Glutamatergic neuron (in vitro differentiated cells): ENCODE measurements at places on chromosomes 1 and 21.

GRCh38 chr1:45499415-45499769, 481 bp downstream of the CCDC163 start:
- H3K36me3 ChIP-seq = peaks cover 10% of the 10 kb centered on the region
- peak overlapping the region; percentile 98 for H3K4me3 ChIP-seq
- H3K4me1 ChIP-seq = peaks cover 23% of the 10 kb centered on the region
- H3K27ac ChIP-seq = peak overlapping the region; percentile 83

DNA sequence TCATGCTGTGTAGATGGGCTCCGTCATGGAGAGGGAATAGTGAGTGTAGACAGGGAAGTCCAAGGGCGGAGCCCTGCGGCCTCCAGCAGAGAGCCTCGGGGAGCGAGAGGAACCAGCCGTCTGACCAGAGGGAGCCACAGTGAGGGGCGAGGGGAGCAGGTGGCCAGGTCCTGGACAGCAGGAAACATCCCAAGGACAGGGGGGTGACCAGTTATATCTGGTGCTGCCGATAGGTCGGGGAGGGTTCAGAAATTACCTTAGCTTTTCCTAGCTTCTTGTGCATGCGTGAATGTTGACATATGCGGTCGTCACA, 46.5 kb downstream of the TRAPPC10 start:
- peaks cover 42% of the 10 kb centered on the region for H3K4me1 ChIP-seq
- H3K27me3 ChIP-seq = peaks cover 4% of the 10 kb centered on the region
- DNase-seq = no peak
- peak overlapping the region; percentile 35 for H3K4me3 ChIP-seq
- H3K27ac ChIP-seq = peak overlapping the region; percentile 86

GRCh38 chr1:158809862-158810261, 21.3 kb upstream of the MNDA start:
- no peak overlapping the region for H3K4me3 ChIP-seq
- H3K27me3 ChIP-seq = no peaks in the 10 kb centered on the region
- no peaks in the 10 kb centered on the region for H3K4me1 ChIP-seq
- no peak overlapping the region for H3K27ac ChIP-seq
- H3K36me3 ChIP-seq = no peaks in the 10 kb centered on the region

DNA sequence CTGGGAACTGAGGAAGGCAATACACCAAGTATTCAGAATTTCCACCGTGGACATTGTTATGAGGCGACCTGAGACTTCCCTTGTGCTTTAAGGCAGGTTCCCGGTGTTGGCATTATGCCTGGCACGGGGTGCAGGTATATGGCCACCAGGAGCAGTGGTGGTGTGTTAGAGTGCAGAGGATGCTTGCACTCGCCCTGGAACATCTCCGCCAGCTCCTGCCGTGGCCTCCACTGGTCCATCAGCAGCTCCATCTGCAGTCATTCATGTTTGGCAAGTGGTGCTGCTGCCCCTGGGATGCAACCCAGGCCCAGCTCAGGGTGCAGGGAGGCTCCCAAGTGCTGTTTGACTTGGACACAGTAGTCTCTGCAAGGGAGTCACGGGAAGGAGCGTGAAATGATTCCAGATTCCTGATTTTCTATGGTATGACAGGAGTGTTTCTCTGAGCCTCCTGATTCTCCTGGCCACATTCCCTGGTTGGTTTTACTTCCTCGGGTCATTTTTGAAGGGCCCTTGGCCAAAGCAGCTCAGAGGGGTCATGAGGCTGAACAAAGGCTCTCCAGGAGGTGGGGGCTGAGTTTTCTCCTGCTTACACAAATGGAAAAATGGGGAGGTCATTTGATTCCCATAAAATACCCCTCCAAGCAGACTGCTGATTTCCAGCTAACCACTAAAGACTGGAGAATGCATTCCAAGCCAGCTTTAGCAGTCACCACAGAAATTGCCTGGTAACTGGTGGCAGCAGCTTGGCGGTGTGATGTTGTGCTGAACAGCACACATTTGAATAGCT, 60.4 kb upstream of the PSEN2 start:
- peaks cover 5% of the 10 kb centered on the region for H3K27me3 ChIP-seq
- H3K4me1 ChIP-seq = peaks cover 5% of the 10 kb centered on the region
- H3K4me3 ChIP-seq = no peak overlapping the region

DNA sequence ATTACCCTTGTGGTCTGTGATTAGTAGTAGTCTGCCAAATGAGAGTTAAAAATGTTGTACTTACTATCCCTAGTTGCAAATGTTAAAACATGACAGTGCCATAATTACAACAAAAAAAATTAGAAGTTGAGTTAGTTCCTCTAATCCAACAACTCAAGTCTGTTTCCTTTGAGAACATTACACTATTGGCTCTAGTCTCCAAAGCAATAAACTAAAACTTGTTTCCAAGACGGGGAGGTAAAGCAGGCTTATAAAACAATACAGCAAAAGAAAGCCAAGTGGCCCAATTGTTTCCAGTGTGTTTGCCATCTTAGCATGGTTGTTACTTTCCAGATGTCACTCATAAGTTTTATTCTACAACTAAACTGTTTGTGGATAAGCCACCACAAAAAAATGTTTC, 11.6 kb downstream of the KYAT3 start:
- no peak overlapping the region for H3K27ac ChIP-seq
- H3K36me3 ChIP-seq = peaks cover 8% of the 10 kb centered on the region
- no peak for DNase-seq
- H3K4me1 ChIP-seq = no peaks in the 10 kb centered on the region

DNA sequence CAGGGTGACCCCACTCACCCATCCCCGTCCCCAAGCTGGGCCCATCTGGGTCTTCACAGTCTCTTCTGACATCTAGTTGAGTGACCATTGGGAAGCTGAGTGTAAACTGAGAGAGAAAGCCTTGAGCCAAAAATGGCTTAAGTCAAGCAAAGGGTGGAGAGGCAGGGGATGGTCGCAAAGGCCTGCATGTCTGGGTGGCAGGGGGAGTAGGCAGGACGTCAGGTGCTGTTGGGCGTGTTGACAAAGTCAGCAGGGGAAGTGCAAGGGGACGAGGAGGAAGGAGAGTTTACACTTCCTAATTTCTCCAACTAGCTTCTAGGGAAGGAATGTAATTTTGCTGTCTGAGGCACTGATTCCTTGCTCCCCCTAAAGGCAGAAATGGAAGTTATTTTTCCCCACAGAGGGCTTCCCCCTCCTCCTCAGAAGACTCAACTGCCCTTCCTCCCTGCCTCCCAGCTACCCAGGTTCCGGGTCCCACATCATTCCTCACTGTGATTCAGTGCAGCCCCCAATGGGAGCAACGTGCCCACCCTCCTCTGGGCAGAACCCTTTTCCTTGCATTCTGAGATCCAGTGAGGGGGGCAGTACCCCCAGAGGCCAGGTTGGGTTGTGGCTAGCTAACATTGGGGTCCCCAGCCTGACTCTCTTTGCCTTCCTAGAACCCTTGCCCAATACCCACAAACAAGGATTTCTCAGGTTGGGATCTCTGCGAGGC, 1.2 kb upstream of the ADORA1 start:
- no peaks in the 10 kb centered on the region for H3K36me3 ChIP-seq
- DNase-seq = no peak

- DNase-seq = no peak
- peaks cover 8% of the 10 kb centered on the region for H3K4me1 ChIP-seq
- peaks cover 2% of the 10 kb centered on the region for H3K27me3 ChIP-seq
- no peak overlapping the region for H3K27ac ChIP-seq
- H3K36me3 ChIP-seq = no peaks in the 10 kb centered on the region
- no peak overlapping the region for H3K4me3 ChIP-seq
Observed at GRCh38 chr1:151444783-151445177, 14.5 kb downstream of the POGZ start.

- peak; percentile 80 for DNase-seq
- H3K36me3 ChIP-seq = no peaks in the 10 kb centered on the region
- H3K27ac ChIP-seq = no peak overlapping the region
- H3K27me3 ChIP-seq = peaks cover 34% of the 10 kb centered on the region
- peak overlapping the region; percentile 70 for H3K4me3 ChIP-seq
Observed at GRCh38 chr1:24932284-24932683, 2.2 kb upstream of the RUNX3 start.

DNA sequence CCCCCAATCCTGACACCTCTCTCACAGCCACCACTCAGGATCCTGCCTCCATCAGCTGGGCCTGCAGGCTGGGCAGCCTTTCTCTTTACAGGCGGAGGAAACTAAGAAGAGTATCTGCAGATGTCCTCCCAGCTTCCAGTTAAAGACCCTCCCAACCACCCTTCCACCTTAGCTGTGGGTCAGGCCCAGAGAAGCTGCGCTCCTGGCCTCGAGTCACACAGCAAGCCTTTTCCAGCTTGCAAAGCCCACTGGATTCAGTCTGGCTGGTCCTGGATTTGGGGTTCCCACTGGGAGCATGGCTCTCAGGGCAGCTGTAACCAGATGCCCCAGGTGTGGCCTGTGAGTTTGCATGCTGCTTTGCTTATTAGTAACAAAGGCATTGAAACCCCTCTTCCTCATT, 19.9 kb downstream of the KCNQ4 start:
- H3K36me3 ChIP-seq = no peaks in the 10 kb centered on the region
- H3K4me1 ChIP-seq = peaks cover 8% of the 10 kb centered on the region
- no peak overlapping the region for H3K27ac ChIP-seq
- no peak overlapping the region for H3K4me3 ChIP-seq

DNA sequence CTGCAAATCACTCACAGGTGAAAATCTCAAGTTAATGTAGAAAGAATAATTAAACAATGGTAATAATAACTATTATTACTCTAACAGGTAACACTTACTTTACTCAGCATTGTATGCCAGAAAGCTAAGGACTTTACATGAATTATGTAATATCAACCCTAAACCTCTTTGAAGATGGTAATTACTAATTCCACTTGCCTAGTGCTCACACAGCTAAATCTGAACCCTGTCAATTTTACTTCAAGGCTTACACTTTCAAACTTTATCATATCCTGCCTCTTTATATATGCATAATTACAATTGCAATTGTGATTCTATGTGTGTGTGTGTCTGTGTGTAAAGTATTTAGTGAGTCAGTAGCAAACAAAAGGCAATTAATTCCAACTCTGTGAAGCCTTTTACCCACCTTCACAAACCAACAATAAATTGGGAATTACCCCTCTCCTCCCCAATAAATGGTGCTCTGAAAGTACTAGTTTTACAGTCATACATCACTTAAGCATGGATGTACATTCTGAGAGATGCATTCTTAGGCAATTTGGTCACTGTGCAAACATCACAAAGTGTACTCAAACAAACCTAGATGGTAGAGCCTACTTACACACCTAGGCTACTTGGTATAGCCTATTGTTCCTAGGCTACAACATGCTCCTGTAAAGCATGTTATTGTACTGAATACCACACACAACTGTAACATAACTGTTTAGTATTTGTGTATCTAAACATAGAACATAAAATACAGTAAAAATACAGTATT, 5.9 kb downstream of the ZNF644 start:
- H3K27ac ChIP-seq = no peak overlapping the region
- no peaks in the 10 kb centered on the region for H3K36me3 ChIP-seq
- H3K27me3 ChIP-seq = peaks cover 6% of the 10 kb centered on the region
- DNase-seq = no peak
- H3K4me1 ChIP-seq = peaks cover 9% of the 10 kb centered on the region

- no peaks in the 10 kb centered on the region for H3K4me1 ChIP-seq
- peaks cover 8% of the 10 kb centered on the region for H3K36me3 ChIP-seq
- no peak for DNase-seq
- H3K27me3 ChIP-seq = peaks cover 5% of the 10 kb centered on the region
- H3K27ac ChIP-seq = no peak overlapping the region
Observed at GRCh38 chr1:5793516-5793915, 198.7 kb downstream of the NPHP4 start.

GRCh38 chr1:17540255-17541001, 930 bp downstream of the ARHGEF10L start:
- H3K27me3 ChIP-seq = peaks cover 6% of the 10 kb centered on the region
- peaks cover 20% of the 10 kb centered on the region for H3K4me1 ChIP-seq
- peak overlapping the region; percentile 95 for H3K4me3 ChIP-seq
- no peaks in the 10 kb centered on the region for H3K36me3 ChIP-seq

- no peak overlapping the region for H3K4me3 ChIP-seq
- H3K36me3 ChIP-seq = no peaks in the 10 kb centered on the region
- peaks cover 2% of the 10 kb centered on the region for H3K27me3 ChIP-seq
Observed at GRCh38 chr1:21216835-21217811, 40.4 kb upstream of the EIF4G3 start.

GRCh38 chr1:155890251-155890650, 20.9 kb downstream of the RIT1 start:
- H3K4me1 ChIP-seq = no peaks in the 10 kb centered on the region
- no peak for DNase-seq
- H3K27me3 ChIP-seq = peaks cover 5% of the 10 kb centered on the region
- no peak overlapping the region for H3K4me3 ChIP-seq
- no peaks in the 10 kb centered on the region for H3K36me3 ChIP-seq
- H3K27ac ChIP-seq = no peak overlapping the region

DNA sequence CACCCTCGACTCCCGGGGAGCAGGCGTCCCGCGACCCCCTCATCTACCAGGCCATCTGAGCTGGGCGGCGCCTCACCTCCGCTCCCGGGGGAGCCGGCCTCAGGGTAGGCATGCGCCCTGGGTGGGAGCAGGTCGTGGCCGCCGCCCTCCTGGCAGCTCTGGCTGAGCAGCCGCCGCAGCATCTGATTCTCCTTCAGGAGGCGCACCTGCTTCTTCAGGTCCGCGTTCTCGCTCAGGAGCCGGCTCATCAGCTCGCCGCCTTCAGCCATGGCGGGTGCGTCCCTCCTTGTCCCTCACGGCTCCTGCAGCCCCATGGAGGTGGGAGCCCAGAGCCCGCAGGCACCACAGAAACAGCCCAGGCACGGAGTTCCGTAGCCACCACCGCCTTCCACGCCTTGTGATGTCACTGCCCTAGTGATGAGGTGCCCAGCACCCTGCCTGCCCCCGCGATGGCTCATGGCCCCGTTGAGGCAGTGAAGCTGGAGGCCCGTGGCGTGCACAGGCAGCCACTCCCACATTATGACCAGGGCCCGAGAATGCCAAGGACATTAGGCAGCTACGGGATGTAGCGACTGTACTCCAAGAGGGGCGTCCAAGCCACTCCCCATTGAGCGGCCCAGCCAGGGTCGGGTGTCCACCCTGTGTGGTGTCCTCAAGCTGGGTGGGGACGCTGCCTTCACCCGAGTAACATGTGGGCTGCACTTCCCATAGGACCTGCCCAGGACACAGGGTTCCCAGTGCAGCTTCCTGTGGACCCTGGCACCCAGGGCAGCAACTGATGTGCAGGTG, 1.5 kb downstream of the SPATC1L start:
- peak overlapping the region; percentile 78 for H3K4me3 ChIP-seq
- peak overlapping the region; percentile 88 for H3K27ac ChIP-seq
- peaks cover 3% of the 10 kb centered on the region for H3K27me3 ChIP-seq

GRCh38 chr1:51491166-51491981, 27.7 kb downstream of the EPS15 start:
- H3K27me3 ChIP-seq = peaks cover 5% of the 10 kb centered on the region
- peaks cover 6% of the 10 kb centered on the region for H3K36me3 ChIP-seq
- DNase-seq = no peak
- H3K4me3 ChIP-seq = no peak overlapping the region
- no peak overlapping the region for H3K27ac ChIP-seq

GRCh38 chr1:245549996-245550719, 395.4 kb downstream of the KIF26B start:
- H3K4me1 ChIP-seq = no peaks in the 10 kb centered on the region
- no peak for DNase-seq
- H3K36me3 ChIP-seq = no peaks in the 10 kb centered on the region
- no peak overlapping the region for H3K27ac ChIP-seq
- H3K27me3 ChIP-seq = peaks cover 3% of the 10 kb centered on the region
